ENCODE measurements at places on chromosomes 1 and 21.

DNA sequence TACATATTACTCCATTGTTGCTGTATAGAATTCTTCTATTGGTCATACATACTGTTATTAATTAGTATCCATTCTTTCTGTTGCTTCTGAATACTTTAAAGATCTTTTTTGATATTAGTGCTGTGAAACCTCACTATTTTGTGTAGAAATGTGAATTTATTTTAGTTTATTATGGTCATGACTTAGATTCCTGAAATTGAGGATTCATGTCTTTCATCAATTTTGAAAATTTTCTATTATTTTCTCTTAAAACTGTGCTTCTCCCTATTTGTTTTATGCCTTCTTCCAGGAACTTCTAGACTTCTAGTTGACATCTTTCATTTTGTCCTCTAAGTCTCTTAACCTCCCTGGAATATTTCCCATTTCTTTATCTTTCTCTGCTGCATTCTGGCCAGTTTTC, 113.1 kb downstream of the NTPCR start:
- DNase-seq = no peak

DNA sequence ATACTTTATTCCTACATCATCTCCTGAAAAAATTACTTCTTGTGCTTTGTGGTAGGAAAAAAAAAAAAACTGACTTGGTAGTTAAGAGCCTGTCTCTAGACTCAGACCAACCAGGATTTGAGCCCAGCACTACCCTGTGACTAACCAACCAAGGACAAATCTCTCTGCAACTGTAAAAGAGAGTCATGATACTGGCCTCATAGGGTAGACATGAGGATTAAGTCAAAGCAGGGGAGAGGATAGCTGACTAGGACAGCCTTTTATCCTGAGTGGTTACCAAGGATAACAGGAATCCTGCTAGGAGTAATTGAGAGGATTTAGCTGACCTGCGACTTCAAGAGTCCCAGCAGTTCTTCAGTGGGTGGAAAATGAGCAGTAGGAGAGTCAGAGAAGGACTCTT, 112.8 kb downstream of the C1orf21 start:
- peak; percentile 84 for DNase-seq

DNA sequence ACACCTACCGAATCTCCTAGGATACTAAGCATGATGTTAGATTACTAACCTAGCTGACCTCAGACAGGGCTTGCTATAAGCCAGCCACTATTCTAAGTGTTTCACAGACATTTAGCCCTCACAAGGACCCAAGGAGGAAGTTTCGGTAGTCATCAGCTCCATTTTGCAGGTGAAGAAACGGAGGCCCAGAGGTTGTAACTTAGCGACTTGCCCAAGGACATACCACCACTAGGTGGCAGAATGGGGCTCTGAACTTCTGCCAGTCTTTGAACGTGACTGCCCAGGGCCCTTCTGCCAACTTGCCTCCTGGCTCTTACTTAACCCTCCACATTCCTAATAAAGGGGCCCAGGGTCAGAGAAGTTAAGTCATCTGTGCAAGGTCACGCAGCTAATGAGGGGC, 283.5 kb downstream of the C1orf94 start:
- DNase-seq = peak; percentile 59

- no peak for DNase-seq
Observed at GRCh38 chr1:31665234-31665878, 20.7 kb upstream of the PEF1 start.

DNA sequence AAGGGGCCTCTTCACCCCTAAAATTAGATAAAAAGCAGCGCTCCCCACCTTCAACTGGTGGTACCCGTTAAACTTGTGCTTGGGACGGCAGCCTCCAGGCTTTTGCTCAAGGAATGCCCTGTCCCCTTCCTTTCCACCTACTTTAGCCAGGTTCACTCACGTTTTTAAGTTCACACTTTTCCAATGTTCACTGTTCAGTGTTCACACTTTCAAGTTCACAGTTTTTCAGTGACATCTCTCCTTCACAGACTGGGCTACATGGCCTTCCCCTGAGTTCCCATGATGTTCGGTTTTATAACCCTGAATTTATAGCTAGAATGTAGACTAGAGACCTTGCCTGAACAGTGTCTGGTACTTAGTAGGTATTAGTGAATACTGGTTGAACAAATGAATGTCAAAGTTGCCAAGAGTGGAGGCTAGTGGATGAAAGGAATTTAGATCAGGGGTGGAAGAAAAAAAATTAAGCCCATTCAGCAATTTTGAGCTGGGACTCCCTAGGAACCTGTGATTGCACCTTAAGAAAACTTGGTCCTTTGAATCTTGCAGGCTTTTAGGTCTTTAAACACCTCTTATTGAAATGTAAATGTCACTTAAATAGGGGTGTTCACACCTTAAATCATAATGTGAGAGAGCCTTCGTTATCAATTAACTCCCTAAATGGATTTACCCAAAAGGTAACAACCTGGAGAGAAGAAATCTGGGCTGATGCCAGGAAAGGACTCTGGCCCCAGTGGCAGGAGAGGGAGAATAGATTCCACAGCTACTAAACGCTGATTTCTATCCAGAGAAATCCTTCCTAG, 12.3 kb downstream of the BTG2 start:
- DNase-seq = no peak

DNA sequence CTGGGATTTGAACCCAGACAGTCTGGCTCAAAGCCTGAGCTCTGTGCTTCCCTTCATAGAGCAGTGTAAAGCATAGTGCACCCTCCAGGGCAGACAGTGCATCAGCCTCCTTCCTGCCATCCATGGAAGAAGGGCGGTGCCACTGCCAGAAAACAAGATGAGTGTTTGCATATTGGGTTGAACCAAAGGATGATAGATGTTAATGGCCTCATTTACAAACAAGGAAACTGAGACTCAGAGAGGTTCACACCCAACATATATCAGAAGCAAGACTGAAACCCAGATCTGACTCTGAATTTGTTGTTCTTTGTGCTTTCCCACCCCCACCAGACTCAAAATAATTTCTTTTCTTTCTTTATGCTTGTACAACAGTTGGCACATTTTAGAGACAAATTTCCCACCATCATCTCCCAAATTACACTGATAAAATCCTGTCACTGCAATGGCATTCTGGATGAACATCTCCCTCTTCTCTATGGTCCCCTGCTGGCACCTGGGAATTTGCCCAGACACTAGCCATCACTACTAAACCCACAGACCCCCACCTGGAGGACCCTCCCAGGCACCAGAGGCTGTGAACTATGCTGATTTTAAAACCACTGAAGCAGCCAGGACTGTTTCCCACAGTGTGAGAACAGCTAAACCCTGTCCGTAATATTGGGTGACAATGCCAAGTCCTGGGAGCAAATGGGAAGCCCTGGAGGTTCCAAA, 45.4 kb upstream of the MPZL1 start:
- no peak for DNase-seq

- no peak for DNase-seq
Observed at GRCh38 chr1:20493309-20493708, 7.3 kb upstream of the CAMK2N1 start.

DNA sequence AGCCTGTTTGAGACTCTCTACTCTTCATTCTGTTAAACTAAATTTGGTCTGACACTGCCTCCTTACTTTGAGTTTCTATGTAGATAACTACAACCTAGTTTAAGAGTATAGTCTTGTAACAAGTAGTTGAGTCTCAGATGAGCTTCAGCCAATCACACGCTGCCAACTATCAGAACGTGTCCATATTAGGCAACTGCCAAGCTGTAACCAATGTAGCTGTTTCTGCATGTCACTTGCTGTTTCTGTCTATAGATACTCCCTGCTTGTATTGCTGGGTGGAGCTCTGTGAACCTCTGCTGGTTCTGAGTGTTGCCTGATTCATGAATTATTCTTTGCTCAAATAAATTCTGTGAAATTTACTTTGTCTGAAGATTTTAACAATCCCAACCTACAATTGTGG, 452.6 kb upstream of the NR5A2 start:
- DNase-seq = no peak

DNA sequence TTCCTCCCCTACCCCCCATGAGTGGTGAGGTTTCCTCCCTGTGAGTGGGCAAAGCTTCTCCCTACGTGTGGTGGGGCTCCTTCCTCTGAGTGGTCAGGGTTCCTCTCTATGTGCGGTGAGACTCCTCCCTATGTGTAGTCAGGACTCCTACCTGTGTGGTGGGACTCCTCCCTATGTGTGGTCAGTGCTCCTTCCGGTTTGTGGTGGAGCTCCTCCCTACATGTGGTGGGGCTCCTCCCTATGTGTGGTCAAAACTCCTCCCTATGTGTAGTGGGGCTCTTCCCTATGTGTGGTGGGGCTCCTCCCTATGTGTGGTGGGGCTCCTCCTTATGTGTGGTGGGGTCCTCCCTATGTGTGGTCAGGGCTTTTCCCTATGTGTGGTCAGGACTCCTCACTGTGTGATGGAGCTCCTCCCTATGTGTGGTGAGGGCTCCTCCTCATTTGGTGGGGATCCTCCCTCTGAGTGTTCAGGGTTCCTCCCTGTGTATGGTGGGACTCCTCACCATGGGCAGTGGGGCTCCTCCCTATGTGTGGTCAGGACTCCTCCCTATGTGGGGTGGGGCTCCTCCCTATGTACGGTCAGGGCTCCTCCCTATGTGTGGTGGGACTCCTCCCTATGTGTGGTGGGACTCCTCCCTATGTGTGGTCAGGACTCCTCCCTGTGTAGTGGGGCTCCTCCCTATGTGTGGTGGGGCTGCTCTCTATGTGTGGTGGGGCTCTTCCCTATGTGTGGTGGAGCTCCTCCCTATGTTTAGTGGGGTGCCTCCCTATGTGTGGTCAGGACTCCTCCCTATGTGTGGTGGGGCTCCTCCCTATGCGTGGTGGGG, 29.1 kb downstream of the PRSS38 start:
- no peak for DNase-seq

GRCh38 chr1:213192026-213192425, 141.0 kb downstream of the RPS6KC1 start:
- DNase-seq = no peak

Data from NCI-H82 (cell line).